H9 (cell line): ENCODE measurements at places on chromosomes 4 and X. TPM values are rescaled to one million over a fixed set of nuclear protein-coding genes. Genes with fewer than 3 reads are reported as not detected.

ZAR1 gene
- total RNA-seq: 0.61 and 0.88 TPM in 2 replicates

MGARP gene
- total RNA-seq: 4.0 and 4.3 TPM in 2 replicates

- H3K27ac ChIP-seq: no peak overlapping the region
- no peaks in the 10 kb centered on the region for H3K27me3 ChIP-seq
Measured at GRCh38 chr4:77126809-77127208, 30.2 kb upstream of the CCNG2 start.

DNA sequence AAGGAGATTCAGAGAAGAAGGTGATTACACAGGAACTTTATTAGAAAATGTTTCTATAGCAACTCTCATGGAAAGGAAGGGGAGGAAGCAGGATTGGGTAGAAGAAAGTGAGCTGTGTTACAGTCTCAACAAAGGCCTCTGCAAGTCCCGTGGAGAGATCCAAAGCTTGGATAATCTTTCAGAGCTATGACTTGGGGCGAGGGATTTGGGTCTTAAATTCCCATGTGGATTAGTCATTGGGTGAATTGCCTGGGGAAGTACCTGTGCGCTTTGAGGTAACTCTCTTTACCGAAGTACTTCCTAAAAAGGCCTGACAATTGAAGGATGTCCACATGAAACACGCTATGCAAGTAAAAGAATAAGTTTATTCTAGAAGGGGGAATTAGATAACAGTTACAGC lies 133.8 kb upstream of the ANKRD50 start:
- no peak for DNase-seq
- H3K4me3 ChIP-seq: no peak overlapping the region
- peaks cover 16% of the 10 kb centered on the region for H3K36me3 ChIP-seq
- no peaks in the 10 kb centered on the region for H3K4me1 ChIP-seq
- H3K27ac ChIP-seq: no peak overlapping the region
- no peaks in the 10 kb centered on the region for H3K27me3 ChIP-seq

GRCh38 chr4:175369087-175369486 lies 443.0 kb downstream of the GPM6A start:
- no peaks in the 10 kb centered on the region for H3K36me3 ChIP-seq
- DNase-seq: no peak
- no peaks in the 10 kb centered on the region for H3K4me1 ChIP-seq
- no peaks in the 10 kb centered on the region for H3K27me3 ChIP-seq
- H3K27ac ChIP-seq: no peak overlapping the region

DNA sequence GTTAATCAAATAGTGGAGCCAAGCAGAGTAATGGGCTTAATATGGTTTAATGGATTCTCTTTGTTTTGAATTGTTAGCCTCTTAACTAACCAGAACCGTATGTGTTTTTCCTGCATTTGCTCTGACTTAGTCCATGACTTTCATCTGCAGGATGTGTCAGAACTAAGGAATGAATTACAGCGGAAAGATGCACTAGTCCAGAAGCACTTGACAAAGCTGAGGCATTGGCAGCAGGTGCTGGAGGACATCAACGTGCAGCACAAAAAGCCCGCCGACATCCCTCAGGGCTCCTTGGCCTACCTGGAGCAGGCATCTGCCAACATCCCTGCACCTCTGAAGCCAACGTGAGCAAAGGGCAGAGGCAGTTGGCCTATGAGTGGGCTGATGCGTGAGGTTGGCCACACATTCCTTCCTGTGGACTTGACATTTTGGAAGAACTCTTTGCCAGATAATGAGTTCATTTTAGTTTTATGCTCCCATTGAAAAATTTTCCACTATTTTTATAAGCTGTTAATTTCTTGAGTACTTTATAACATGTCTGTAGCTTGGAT lies 9.1 kb downstream of the MED28 start:
- no peaks in the 10 kb centered on the region; the same call in 1 of the 2 replicates for H3K27me3 ChIP-seq
- no peak overlapping the region for H3K4me3 ChIP-seq
- H3K36me3 ChIP-seq: peaks cover 95% of the 10 kb centered on the region
- no peaks in the 10 kb centered on the region for H3K4me1 ChIP-seq

- DNase-seq: no peak
- H3K4me1 ChIP-seq: peaks cover 5% of the 10 kb centered on the region
- H3K36me3 ChIP-seq: no peaks in the 10 kb centered on the region
Measured at GRCh38 chrX:2823795-2824386, 4.8 kb upstream of the GYG2 start.

DNA sequence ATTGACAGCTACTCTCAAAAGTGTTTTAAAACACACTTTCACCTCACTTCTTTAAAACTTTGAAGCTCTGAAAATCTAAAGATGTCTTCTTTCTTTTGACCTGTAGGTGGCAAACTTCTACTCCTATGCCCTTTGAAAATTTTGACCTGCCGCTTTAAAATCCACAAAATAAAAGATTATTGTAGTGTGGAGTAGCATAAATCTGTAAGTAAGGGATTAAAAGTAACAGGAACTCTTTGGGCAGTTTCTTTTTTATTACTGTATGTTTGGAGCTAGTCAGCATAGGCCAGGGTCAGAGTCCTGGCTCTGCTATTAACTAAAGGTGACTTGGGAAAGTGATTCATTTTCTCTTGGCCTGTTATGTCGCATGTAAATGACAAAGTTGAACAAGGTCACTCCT lies 25.5 kb downstream of the BBS12 start:
- H3K4me3 ChIP-seq: no peak overlapping the region
- no peaks in the 10 kb centered on the region for H3K27me3 ChIP-seq
- DNase-seq: no peak
- H3K4me1 ChIP-seq: no peaks in the 10 kb centered on the region

- peak overlapping the region; percentile 60; the same call in 1 of the 3 replicates for H3K4me3 ChIP-seq
- H3K27ac ChIP-seq: no peak overlapping the region
- peak; percentile 61 for DNase-seq
Measured at GRCh38 chrX:46588263-46588662, 14.7 kb downstream of the CHST7 start.

DNA sequence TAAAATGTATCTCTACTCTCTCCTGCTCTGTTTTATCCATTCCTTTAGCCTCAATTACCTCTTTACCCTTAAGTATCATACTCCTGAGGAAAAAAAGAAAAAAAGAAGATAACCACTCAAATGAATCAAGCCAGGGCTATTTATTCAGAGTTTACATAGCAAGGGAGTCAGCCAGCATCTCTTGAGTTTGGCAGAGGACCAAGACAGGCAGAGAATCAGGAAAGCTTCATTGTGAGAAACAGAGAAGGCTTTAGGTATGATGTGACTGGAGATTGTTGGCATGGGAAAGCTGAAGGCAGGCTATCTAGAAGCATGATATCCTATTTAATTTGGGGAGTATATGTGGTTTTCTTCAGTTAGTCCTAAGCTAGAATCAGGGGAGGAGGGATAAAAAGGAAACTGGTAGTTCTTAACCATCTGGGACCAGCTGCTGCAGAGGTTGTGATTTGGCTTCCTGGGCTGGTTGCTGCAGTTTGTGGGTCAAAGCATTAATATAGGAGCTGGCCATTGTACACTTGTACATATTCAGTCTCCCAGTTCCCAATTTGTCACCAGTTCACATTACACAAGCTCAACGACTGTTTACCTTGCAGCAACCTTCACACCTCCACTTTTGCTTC lies 11.2 kb downstream of the APELA start:
- H3K27ac ChIP-seq: no peak overlapping the region
- no peak overlapping the region for H3K4me3 ChIP-seq
- peaks cover 3% of the 10 kb centered on the region; the same call in 1 of the 2 replicates for H3K4me1 ChIP-seq
- DNase-seq: no peak
- no peaks in the 10 kb centered on the region for H3K27me3 ChIP-seq
- H3K36me3 ChIP-seq: peaks cover 5% of the 10 kb centered on the region

GRCh38 chr4:16150716-16151115 lies 66.9 kb upstream of the PROM1 start:
- no peaks in the 10 kb centered on the region for H3K27me3 ChIP-seq
- H3K27ac ChIP-seq: no peak overlapping the region
- no peaks in the 10 kb centered on the region for H3K4me1 ChIP-seq
- no peak for DNase-seq
